HEK293T (cell line): ENCODE measurements at places on chromosomes 1 and 21.

GRCh38 chr1:24252185-24252780 is 65.2 kb upstream of the IFNLR1 start:
- no peak for DNase-seq

DNA sequence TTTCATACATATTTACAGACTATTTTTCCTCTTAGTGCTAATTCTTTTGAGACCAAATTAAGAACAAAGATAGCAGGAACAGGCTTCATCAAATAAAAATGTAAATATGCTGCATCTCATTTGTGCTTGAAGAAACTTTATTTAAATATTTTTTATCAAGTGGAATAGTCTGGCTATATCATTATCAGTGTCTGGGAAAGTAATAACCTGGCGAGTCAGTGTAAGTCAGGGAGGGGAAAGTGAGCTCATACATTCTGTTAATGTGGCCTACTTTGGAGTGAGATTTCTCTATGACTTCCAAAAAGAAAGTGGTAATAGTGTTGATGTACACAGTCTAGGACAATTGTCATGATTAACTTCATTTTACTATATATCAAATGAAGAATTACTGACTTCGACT is 1045.1 kb downstream of the ADGRL2 start:
- DNase-seq, result no peak

DNA sequence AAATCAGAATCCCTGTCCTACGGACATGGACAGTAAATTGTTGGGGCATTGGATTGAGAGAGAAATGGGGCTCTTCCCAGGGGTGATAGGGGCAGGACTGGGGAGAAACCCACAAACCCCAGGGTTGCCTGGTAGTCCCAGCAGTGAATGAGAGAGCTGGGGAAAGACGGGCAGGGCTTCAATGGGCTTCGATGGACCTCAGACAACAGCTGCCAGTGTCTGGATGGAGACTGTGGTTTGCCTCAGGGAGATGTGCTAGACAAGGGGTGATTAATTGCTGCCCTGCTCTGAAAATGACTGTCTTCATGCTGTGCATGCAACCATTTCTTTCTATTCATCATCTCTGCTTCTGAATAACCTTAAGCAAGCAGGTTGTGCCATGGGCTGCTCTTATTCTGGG is 7.4 kb downstream of the GPR25 start:
- no peak for DNase-seq

GRCh38 chr1:194174528-194174927 is 988.1 kb upstream of the B3GALT2 start:
- DNase-seq, result no peak

DNA sequence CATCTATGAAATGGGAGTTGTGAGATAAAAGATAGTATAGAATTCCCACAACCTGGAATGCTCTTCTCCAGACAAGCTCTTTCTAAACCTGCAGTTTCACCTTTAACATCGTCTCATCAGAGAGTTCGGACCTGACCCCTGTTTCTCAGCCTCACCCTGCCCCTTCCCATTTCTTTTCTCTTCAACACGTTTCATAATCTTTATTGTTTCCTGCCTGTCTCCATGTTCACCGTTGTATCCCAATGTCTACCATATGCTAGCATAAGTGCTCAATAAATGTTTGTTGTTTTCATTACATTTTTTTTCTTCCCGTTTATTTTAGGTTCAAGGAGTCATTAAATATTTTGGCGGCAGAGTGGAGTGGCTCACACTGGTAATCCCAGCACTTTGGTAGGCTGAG is 32.4 kb downstream of the SESN2 start:
- no peak for DNase-seq

DNA sequence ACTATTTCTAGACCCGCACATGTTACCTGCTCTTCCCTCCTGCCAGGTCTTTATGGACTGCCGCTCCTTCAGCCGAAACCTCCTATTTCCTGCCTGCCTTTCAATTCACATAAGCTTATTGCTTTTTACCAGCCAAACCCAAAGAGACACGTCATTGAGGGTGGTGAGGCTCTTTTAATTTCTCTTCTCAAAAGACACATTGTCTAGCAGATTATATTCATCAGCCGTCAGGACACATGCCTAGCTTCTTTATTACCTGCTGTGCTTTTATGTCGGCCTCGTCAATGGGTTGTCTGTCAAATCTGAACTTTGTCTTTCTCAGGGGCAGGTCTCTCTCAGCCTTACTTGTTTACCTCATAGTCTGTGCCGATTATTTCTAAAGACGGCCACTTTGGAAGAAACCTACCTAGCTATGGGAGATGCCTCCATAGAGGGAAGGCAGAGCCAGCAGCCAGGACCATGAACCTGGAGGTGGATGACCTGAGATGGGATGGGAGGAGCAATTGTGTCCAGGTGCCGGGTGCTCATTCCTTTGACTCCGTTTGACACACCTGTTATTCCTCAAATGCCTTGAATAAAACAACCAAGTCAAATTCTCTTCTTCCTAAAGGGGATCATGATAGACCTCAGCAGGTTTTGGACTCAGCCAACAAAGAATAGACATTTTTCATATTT is 42.0 kb downstream of the ZBTB18 start:
- no peak for DNase-seq

DNA sequence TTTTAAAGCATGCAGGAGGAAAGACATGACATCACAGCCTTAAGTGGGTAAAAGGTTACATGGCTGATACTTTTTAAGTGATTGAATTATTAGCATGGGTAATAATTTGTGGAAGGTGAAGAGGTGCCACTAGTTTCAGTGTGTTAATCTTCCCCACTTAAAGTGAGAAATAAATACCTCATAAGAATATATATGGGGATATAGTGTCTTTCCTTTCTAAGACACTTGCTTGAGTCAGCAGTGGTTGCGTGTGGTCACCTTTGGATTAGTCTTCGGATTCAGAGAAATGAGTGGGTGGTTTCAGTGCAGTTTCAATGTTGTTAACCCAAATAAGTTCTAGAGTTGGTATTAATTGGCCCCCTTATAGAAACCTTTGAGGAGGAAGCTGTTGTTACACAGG is 94.1 kb downstream of the ADGRL2 start:
- no peak for DNase-seq

DNA sequence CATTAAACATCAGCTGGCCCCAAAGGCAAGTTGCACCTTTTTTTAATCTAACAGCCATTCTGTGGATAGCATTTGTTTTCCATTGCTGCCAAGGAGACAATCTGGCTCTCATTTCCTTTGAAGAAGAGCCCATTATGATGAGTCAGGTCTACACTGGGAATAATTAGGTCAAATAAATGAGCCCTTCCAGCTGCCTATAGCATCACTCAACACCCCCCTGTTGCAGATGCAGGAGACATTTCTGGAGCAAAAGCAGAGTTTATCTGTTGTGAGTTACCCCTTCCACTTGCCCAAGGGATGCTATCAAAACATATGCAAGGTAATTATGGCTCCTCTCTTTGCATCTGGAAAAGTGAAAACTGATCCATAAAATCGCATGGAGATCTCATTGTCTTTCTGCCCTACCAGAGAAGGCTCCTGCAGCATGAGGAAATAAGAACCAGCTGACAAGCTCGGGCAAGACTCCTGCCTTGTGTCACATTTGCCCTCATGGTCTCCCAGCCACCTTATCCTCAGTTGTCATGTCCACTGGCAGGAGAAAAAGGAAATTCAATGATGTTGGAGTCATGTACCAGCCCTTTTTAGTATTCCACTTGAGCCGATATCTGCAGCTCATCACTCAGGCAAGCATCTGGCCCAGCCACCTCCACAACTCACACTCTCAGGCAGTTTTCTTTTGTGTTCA is 135.9 kb downstream of the SLC30A10 start:
- DNase-seq, result no peak

DNA sequence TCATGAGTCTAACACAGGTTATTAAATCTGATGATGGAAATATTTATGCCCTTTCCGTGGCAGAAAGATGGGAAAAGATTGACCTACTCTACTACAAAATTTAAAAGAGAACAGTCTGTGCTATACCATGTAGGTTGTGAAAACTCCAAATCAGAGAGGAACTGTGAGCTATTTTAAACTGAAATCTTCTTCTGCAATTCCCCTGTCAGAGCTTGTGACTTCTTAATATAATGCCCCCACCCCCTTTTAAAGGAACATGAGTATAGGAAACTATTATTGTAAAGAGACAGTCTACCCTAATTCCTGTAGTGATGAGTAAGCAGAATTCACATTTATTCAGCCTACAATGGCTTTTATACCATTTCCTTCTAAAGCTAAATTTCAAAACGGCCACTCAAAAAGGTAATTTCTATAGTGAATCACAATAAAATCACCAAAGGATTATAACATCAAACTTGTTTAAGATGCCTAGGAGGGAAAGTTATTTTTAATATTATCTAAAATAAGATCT is 11.7 kb downstream of the DSCAM start:
- DNase-seq, result no peak

DNA sequence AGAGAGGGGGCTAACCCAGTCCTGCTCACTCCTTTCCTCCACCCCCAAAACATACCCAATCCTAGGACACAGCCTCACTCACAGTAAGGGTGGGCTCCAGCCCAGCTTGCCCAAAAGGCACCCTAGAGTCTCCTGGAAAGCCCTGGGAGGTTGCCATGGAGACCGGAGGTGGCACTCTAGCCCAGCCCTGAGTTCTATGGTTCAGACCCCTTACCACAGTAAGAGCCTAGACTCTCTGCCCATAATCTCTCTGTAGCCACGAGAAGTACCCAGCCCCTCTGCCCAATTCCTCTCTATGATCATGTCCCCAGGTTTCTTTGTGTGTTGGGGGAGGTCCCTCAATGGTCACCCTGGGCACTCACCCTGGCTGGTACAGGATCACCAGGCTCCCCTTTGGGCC is 14.4 kb downstream of the COL16A1 start:
- DNase-seq, result no peak

DNA sequence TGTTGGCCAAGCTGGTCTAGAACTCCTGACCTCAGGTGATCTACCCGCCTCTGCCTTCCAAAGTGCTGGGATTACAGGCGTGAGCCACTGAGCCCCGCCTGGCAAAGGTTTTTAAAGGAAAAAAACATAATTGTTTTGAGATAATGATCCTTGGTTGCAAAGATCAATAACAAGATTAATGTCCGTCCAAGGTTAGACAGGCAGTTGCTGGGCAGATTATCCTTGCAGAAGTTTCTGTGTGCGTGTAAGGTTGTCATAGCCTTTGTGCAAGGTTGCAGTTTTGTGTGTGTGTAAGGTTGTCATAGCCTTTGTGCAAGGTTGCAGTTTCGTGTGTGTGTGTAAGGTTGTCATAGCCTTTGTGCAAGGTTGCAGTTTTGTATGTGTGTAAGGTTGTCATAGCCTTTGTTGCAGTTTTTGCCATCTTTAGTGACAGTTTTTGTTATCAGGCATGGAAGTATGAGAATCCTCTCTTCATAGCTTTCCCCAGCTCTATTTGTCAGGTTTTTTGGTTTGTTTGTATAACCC is 3.6 kb downstream of the YBEY start:
- DNase-seq, result no peak

DNA sequence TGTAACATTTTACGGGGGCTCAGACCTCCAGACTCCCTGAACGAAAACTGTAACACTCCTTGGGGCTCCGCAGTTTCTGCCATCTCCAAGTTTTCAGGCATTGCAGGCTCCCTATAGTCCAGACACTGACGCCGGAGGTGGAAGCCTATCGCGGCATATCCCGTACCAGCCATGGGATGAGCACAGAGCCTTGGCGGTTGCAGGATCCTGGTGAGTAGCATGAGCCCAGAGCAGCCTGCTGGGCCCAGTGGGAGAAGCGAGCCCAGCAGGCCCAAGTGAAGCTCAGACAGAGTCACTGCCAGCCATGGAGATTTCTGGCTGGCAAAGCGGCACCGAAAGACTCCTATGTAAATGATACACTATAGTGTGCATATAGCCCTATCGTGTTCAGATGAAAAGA is 446.8 kb downstream of the COL11A1 start:
- DNase-seq, result no peak

- DNase-seq, result no peak
Measured at GRCh38 chr1:198970916-198971315, 332.1 kb downstream of the PTPRC start.

DNA sequence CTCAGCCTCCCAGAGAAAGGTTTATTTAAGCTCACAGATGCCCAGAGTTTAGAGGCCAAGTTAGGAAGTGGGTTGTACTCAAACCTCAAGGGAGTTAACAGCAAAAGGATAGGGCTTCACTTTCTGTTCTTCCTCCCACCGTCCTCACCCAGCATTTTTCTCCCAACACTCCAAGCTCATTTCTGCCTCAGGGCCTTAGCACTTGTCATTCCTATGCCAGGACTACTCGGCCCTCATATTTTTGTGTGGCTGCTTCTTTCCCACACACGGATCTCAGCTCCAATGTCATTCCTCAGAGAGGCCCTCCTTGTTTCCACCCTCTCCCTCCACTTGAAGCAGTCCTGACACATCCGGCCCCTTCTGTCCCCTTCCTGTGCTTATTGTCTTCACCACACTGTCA is 12.9 kb downstream of the FAM43B start:
- DNase-seq, result no peak

- no peak for DNase-seq
Measured at GRCh38 chr1:50471967-50472366, 48.7 kb upstream of the DMRTA2 start.

DNA sequence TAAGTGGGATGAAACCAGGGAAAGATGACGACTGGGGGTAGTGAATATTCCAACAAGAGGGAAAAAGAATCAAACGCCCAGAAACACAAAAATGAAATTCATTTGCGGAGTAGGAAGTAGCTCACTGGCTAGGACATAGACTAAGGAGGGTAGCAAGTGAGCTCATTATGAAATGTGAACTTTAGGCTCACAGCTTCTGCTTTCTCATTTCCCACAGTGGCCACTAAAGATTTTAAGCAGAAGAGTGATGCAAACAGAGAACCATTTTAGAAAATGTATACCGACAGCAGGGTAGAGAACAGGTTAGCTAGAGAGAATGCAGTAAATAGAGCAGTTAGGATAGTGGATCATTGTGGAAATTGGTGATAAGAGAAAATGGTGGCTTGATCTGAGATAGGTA is 3.5 kb downstream of the CD48 start:
- DNase-seq, result no peak

DNA sequence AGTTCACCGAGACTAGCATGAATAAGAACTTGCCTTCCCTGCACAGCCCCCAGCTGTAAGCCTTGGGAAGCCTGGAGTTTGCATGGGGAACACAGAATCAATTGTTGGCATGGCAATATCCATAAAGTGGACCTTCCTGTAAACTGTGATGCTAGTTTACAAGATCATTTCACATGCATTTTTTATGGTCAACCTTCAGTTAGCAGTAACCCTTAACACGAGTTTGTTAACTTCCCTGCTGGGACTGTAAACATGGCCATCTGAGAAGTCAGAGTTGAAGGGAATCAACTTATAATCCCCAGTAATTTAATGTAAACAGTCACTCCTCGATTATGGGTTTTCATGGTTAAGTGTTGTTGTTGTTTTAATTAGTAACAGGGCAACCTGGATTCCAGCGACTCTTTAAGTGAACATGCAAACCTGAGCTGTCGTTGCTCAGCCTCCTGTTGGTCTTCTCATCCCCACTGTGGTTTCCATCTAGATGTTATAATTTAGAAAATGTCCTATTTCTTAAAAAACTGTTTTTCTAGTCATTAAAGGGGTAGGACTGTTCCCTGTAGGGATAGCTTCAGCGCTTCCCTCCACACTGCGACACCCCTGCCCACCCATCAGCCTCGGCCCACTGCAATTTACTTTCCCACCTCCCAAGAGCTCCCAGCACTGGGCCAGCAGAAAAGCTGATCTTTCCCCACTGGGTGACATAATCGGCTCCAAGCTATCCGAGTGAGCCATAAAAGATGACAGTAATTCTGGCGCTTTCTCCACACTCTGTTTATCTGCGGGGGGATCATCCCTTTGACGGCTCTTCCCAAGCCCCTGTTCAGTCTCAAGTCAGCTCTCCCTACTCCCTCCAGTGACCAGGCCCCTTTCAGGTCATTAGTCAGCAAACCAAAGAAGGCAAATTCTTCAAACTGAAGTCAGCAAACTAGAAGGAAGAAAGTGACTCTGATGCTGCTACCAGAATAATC is 107.6 kb upstream of the IPO9 start:
- DNase-seq, result no peak
